ENCODE measurements at places on chromosomes 1 and 21.
A peak's percentile ranks its signal among the peaks of the same experiment; 100 is the strongest.

DNA sequence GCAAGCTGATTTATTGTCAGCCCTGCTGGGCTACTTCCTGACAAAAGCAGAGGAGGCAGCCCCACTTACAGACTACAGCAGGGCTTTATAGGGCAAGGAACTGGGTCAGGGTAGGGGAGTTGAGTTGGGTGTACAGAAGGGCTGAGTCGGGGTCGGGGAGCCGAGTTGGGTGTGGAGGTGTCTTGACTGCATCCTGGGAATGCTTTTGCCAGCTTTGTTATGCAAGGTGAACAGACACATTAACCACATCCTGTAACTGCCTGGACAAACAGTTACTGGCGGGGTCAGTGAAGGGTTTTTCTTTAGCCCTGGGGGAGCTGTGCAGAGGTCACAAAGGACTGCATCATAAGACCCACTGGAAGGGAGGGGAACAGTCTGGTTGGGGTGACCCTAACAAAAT lies 39.1 kb upstream of the GBP5 start:
- DNase-seq, result no peak

- no peak for DNase-seq
These were observed 5.1 kb upstream of the HDAC1 start for GRCh38 chr1:32286763-32287162.

GRCh38 chr1:160653620-160654016 lies 6.8 kb upstream of the SLAMF1 start:
- DNase-seq, result no peak

- DNase-seq, result no peak
These were observed 52.3 kb upstream of the DUSP10 start for GRCh38 chr1:221794079-221794670.

DNA sequence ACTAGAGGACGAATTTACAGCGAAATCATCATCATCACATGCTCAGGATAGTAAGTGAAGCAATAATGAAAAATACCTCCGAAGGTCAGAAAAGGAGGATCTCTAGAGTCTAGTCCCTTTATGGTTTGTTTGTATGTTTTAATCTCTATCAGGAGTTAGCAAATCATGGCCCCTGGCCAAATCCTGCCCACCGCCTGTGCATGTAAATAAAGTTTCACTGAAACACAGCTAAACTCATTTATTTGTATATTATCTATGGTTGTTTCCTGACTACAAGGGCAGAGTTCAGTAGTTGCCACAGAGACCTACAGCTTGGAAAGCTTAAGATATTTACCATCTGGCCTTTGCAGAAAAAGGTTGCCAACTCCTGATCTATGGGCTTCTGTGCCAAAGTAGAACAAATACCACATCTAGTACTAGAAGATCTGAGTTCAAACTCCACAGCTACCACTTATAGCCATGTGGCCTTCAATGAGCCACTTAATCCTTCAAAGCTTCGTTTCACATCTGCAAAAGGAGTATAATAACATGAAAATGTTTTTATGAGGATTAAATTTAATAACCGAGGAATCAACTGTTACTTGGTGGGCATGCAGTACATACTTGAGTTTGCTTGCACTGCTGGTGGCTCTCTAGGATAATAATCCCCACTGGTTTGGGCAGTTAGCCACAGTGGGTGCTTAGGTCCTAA lies 94.0 kb upstream of the KIF26B start:
- DNase-seq, result no peak

- DNase-seq, result no peak
These were observed 19.6 kb downstream of the HSF2BP start for GRCh38 chr21:43639470-43640353.

DNA sequence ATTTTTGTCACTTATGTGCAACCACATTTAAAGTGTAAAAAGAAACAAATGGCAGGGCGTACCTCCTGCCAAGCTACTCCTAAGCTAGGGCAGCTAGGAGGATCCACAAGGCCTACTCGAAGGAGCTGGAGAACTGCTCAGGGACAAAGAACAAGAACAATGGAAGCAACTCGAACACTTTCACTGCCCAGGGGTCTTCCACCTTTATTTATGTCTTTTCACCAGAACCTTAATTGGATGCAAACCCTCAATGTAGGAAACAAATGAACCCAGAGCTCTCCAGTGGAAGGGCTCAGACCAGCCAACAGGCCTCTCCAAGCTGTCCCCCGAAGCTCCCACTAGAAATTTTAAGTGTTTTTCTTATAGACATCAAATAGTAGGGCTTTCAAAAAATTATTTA lies 39.9 kb downstream of the C1orf198 start:
- no peak for DNase-seq

DNA sequence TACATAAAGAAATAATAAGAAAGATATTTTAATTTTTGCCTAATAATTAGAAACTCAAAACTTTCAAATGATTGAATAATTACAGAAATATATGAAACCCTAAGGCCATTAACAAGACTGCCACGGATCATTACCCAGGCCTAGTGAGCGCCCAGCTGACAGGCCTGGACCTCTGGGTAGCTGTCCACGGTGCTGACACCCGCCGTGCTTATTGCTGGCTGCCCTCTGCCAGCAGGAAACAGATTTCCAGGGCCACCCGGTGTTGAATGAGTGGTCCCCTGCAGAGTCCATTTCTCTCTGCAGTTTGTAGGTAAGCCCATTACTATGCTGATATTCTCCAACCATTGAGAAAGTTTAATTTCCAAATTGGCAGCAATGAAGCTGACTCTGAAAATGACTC lies 254.4 kb upstream of the GJB5 start:
- DNase-seq, result no peak

GRCh38 chr1:84845357-84845756 lies 47.6 kb downstream of the LPAR3 start:
- DNase-seq, result no peak

- DNase-seq, result no peak
These were observed 169.1 kb downstream of the TRIM33 start for GRCh38 chr1:114341856-114342255.

GRCh38 chr21:45543371-45543709 lies 1.1 kb upstream of the SLC19A1 start:
- DNase-seq, result peak; percentile 38

All from head of caudate nucleus (tissue), 42 donors.